ENCODE measurements at places on chromosomes 11 and 22.
A peak's percentile ranks its signal among the peaks of the same experiment; 100 is the strongest.

DNA sequence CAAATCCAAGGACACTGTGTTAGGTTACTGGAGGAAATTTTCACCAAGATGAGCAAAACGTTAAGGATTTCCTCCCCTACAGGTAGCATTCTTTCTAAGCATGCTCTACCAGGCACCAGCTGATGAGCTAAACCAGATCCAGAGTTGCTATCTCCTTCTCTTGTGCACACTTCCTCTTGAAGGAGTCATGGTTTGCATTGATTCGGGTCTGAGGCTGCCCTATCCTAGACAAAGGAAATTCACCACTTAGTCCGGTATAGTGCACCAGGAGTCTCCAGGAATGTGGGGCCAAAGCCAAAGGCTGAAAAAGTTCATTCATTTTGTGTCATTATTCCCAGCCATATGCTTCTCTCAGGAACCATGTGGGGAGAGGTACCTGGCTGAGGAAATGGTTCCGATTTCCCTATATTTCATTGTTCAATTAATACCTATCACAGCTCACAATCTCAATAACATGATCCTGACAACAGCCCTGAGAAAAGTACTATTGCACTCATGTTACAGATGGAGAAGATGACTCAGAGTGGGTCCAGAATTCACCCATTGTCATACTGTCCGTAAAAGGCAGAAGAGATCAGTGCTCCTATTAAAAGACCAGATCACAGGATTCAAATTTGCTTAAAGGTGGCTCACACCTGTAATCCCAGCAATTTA is 39.1 kb downstream of the SLC35F2 start:
- DNase-seq, result no peak

DNA sequence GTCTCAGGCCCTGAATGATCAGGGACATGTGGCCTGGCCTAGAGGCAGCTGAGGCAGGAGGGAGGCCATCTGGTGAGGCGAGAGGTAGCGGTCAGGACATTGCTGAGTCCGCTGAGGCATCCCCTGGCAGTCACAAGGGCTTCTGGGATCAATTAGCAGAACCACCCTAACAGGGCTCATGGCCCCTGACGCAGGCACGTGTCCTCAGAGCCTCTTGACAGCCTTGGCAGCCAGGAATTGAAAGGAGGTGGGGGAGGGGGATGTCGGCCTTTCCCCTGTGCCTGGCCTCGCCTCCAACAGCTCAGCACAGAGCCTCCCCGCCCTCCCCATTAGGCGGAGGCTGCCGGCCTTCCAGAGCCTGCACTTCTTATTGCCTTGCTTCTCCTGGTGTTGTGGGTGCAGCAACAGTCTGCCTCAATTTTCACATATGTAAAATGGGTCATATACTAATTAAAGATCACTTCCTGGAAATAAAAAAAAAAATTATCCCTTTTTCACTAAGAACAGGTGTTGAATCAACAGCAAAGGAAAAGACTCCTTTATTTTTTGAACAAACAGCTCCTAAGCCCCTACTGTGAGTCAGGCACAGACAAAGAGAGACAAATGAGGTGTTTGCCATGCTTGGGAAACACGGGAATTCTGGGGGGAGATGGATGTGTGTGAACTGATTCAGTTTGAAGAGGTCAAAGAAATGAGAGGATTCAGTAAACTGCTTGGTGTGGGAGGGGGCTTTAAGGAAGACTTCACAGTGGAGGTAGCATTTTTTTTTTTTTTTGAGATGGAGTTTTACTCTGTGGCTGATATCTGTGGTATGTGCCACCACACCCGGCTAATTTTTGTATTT is 55.3 kb downstream of the NFAM1 start:
- peak; percentile 38 for DNase-seq

DNA sequence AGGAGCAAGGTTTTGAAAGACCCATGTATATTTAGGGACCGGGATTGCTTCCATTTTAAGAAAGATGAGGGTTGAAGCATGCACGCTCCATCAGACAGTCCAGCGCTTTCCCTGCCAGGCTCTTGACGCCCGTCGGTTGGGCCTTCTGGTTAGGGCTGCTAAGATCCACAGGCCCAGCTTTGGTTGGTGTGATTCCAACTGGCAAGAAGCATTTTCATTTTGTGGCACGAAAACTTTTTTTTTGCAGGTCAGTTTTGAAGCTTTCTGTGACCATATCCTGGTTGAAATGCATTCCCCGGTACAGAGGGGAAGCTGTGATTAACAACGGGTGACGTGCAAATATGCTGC is 34.3 kb upstream of the MPPED1 start:
- DNase-seq, result no peak

DNA sequence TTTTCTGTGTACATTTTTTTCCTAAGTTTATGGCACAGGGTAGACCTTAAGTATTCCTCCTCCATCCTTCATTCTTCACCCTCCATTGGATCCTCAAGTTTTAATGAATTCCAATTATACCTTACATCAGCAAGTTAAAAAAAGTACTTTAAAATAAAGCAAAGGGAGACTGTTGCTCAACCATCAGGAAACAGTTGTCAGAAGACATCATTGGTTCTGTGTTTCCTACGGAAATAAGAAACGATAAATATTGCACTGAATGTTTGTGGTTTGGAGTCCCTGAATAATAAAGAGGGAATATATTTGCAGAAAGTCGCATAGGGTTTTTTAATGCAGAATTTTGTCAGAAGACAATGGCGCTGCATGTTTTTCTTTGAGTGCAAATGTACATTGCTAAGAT is 28.1 kb upstream of the LDHA start:
- no peak for DNase-seq

GRCh38 chr11:33868647-33869461 is 23.0 kb downstream of the LMO2 start:
- DNase-seq, result peak; percentile 33

DNA sequence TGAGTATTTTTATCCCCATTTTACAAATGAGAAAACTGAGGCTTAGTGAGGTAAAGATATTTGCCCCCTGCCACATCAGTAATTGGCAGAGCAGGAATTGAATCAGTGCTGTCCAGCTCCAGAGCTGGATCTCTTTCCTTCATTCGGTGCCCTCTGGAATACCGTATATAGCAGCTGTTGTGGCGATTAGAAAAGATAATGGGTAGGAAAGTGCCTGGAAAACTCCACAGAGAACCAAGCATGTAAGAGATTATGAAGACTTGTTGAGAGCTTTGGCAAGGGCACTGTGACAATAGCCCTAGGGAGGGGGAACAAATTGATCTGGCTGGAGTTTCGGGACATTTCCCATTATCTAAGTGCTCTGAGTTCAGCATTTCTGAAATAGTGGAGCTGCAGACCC is 82.5 kb upstream of the TEAD1 start:
- DNase-seq, result no peak

GRCh38 chr11:128862908-128863660 is 4.0 kb downstream of the KCNJ1 start:
- DNase-seq, result no peak

DNA sequence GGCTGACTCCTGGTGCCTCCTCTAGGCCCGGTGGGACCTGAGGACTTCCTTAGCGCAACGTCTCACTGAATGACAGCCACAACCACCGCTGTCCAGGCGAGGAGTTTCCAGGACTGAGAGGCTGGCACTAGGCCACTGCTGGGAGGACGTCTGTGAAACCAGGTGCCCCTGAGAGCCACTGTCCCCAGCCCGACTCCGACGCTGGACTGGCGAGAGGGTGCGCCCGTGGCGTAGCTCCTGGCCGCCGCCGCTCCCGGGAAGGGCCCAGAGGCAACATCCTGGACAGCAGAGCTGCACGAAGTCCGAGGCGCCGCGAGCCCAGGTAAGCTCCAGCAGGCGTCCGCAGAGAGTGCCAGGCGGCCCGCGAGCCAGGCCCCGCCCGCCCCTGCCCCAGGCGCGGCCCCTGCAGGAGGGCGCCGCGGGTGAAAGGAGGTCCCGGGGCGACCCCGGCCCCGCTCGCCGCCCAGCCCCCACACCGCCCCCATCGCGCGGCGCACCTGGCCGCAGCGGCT is 525 bp downstream of the DGCR2 start:
- DNase-seq, result peak; percentile 73

Data from suppressor macrophage treated with lipopolysaccharide for 1 hour (primary cell).